NCI-H1092 (cell line): ENCODE measurements at places on chromosomes 13 and 19.

- no peak for DNase-seq
These were observed 31.4 kb downstream of the DNAJC3 start for GRCh38 chr13:95708391-95708774.

DNA sequence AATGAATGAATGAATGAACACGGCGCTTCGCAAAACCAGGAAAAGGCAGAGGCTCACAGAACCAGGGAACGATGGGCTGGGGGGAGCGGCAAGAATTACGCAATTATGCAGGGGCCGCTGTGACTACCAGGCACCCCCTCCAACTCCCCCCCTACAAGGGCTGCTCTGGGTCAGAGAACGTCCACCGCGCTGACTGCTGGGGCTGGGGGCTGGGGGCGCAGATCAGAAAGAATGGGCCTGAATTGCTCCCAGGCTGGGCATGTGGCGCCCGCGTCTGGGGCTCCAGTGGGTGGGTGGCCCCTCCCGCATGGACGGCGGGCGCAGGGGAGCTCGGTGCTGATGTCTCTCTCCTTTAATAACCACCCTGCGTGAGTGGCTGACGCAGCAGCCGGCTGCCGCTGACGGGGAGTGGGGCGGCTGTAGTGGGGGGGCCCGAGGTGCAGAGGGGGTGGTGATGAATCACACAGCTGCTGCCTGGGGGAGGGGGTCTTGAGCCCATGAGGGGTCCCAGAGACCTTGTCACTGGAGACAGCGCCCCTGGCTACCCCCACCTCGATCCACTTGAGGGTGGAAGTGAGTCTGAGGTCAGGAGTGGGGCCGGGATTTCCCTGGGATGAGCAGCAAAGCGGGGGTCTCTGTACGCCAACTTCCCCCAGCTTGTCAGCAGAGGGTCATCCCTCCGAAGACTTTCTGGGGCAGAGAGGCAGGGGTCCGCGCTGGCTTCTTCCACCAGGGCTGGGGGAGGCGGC is 1.5 kb upstream of the CIRBP start:
- no peak for DNase-seq

- no peak for DNase-seq
These were observed 5.1 kb downstream of the ZNF599 start for GRCh38 chr19:34767951-34768350.

GRCh38 chr13:60654415-60654814 is 257.4 kb downstream of the TDRD3 start:
- no peak for DNase-seq

DNA sequence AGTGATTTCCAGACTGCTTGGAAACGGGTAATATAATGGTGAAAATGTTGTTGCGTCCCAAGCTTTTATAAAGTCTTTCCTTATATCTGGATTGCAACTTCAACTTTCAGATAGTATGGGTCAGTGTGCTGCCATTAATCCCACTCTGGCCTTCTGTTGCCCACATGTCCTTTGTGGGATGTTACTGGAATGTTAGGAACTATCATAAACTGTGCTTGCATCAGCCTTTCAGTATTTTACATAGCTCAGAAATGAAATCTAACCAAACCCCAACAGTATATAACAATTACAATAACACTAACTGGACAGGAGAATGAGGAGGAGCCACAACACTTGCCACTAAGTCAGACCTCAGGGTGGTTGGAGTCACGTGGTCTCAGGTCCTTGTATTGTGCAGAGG is 78.9 kb downstream of the LNX2 start:
- no peak for DNase-seq

DNA sequence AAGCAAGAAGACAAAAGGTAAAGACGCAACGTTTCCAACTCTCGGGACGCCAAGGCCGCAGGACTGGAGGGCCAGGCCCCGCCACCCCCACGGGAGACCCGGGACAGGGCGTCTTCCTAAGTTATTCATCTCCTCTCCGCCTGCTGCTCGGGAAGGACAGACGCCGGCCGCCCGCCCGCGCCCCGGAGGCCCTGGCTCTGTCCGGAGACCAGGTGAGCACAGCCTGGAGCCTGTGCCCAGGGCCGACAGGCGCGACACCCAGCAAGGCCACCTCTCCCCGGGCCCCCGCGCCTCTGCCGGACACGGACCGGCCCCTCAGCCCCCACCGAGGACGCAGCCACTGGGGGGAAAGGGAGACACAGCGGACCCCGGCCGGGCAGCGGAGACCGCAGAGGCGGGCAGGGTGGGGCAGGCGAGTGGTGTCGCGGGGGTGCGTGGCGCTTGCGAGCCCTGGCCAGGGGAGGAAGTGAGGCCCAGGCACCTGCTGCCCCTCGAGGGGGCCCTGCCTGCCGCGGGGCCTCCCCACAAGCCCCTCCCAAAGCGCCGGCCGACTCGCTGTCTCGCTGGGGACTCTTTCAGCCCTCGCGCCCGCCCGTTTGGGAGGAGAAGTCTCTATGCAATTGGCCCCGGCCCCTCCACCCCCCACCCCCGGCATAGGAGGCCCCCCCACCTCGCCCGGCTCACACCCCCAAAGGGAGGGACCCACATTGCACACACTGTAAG is 17.2 kb downstream of the SMIM24 start:
- no peak for DNase-seq

DNA sequence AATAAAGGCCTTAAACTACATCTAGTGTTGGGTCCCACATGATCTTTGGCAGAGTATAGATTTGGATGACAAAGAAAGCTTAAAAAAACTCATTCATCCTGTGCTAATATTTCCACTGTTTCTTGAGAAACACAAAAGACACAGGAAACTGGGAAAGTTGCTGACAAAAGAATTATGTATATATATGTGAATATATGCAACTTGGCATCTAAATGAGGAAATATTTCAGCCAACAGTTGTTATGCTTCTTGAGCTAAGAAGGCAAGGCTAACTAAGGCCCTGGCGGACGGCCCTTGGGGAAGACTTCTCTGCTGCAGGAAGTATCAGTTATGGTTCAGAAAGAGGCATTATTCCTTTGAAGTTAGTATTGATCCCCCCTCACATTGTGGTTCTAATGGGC is 491.8 kb downstream of the DIAPH3 start:
- DNase-seq = no peak

GRCh38 chr19:46431824-46432223 is 3.1 kb upstream of the PNMA8C start:
- no peak for DNase-seq

GRCh38 chr19:54203151-54203611 is 2.5 kb downstream of the RPS9 start:
- DNase-seq = no peak

- no peak for DNase-seq
These were observed 262.0 kb upstream of the TSHZ3 start for GRCh38 chr19:31611046-31611877.

GRCh38 chr13:33111414-33112110 is 95.3 kb downstream of the KL start:
- no peak for DNase-seq

DNA sequence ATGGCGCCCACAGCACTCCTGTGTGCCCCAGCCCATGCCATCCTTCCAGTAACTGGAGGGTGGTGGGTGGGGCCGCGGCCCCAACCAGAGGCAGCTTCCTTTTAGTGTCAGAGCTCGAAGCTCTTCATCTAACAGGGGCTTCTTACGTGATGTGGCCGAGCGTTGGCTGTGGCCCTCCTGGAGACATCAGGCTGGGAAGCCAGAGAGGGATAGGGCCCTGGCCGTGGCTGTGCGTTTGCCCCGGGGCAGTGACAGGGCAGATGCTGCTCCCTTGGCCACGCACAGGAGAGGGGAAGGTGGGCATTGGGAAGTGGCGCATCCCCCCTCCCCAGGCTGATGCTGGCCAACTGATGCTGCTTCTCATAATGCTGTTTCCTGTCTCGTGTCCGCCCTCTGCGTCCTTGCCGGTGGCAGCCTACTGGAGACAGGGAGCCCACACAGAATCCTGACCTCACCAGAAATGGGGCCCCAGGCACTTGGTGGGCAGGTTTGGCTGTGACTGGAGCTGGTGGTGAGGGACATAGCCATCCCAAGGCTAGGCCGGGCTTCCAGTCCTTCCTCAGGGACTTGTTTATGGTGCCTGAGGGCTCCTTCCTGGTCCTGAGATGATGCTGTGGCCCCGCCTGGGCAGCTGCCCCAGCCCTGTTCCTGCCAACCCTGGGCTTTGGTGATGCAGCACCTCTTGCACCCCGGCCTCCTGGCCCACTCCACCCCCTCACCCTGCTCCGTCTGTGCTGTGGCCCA is 34.3 kb downstream of the ATP4B start:
- DNase-seq = no peak

DNA sequence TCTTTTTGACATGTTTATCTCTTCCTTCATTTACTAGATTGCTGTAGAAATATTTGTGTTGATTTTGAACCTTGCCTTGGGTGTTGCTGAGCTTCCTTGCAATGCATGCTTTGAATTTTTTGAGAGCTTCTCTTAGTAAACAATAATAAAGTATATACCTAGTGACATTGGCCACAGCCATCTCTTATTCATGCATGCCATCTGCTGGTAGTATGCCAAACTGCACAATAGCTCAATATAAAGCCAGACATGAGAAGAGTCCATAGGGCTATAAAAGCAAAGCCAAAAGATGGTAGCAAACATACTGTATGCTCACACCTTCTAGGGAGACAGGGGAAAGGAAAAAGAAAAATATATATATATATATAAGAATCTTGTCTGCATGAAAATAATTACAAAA is 18.9 kb upstream of the ZSCAN5A start:
- DNase-seq = no peak

GRCh38 chr19:43574424-43575155 is 737 bp downstream of the XRCC1 start:
- DNase-seq = no peak

DNA sequence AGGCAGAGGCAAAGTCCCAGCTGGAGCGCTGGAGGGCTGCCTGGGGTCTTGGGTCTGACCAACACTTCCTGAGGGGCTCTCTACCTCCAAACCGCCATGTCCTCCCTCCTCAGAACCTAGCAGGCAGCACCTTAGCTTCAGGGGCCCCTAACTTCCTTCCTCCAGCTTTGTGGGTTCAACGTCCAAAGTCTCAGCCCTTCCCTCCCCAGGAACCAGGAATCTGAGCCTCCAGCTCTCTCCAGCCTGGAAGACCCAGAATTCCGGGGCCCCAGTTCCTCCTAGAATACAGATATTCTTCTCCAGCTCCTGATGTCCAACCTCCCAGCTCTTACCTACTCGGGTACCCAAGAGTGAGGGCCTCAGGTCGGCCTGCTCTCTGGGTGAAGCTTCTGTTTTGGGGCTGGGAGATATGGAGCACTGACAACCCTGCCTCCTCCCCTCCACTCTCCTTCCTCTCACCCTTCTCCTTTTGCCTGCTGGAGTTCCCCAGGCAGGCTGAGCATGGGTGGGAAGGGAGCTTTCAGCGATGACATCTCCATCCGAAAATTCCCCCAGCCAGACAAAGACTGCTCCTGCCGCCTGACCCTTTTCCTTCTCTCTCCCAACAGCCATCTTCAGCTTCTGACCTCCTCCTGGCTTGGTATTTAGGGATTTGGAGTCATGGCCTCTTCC is 3.5 kb downstream of the TMEM150B start:
- no peak for DNase-seq

DNA sequence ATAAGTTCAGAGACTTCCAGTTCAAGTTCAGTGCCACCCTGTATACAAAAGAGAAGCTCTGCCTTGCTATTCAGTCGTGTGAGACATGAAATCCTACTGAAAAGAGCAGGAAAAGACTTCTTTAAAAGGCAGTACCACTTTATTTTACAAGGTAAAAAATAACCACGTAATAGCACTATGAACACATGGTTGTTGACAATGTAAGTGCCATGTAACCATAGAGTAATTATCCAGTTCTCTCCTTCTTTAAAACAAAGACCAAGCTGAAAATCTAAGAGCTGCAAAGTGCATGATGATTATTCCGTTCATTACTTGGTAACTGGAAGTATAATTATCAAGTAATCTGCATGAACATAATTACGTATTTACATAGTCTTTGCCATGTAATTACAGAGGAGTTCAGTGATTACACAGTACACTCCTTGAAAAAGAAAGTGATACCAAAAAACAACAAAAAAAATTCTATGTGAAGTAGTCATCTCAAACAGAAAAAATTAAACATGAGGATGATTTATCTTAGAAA is 288.7 kb downstream of the EFNB2 start:
- DNase-seq = no peak

GRCh38 chr13:64239372-64239771 is 2823.7 kb upstream of the PCDH20 start:
- no peak for DNase-seq

DNA sequence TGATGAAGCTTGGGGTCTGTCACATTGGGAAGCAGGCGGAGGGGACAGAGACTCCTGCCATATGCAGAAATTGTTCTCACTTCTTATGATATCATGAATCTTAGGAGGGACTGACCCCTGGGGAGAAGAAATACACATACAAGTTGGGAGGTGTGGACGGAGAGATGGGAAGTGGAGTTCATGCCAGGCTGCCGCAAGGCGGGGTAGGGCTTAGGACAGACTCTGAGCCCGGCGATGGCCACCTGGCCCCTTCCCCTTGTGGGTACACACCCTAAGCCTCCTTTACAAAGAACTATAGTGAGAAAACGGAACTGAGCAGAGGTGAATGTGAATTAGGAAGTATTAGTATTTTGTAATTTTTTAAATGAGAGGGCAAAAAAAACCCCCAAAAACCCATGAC is 177.0 kb upstream of the IRS2 start:
- no peak for DNase-seq

DNA sequence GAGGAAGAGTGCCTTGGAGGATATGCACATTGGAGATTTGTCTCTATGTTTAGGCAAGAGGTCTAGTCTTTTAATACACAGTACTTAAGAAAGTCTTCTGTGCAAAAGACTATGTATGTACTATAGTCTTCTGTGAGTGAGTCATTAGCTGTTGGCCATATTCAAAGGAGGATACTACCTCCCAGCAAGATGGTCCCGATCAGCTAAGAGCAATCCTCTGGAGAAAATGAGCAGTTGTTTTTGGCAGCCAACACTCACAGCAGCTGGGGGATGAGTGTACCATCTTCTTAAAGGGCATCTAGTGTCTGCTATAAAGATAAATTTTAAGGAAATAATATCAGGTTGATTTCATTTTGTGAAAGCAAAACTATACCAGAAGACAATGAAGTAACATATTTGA is 487.8 kb downstream of the KCTD12 start:
- DNase-seq = no peak

DNA sequence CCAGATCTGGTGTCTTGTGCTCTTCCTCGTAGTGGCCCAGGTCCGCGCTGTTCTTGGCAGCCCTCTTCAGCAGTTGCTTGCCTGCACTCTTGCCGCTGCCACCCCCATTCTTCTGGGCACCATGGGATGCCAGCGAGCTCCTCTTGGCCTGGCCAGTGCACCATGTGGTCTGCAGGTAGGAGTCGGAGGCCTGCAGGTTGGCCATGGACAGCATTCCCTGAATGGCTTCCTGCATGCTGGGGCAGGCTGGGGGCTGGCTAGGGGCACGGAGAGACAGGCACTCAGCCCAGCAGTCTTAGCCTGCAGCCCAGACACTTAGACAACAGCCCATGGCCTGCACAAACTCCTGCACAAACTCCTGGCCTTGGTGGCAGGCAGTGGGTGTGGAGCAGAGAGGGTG is 234.9 kb downstream of the TUBA3C start:
- no peak for DNase-seq
